ENCODE measurements at places on chromosomes 7 and 10. TPM values are rescaled to one million over a fixed set of nuclear protein-coding genes. Genes with fewer than 3 reads are reported as not detected.

The COL13A1 gene
- 3.7 TPM for total RNA-seq

The PHYHIPL gene
- not detected for total RNA-seq

The NUTM2E gene
- total RNA-seq = not detected

The MRPS17 gene
- 11.1 TPM for total RNA-seq

The GHRHR gene
- total RNA-seq = not detected

The ATP6V0A4 gene
- 0.19 TPM for total RNA-seq

The KLF14 gene
- not detected for total RNA-seq

The IGF2BP3 gene
- total RNA-seq = 12.0 TPM

The PON1 gene
- total RNA-seq = not detected

The KIFBP gene
- total RNA-seq = 28.8 TPM

The TBXAS1 gene
- 0.57 TPM for total RNA-seq

The CALD1 gene
- total RNA-seq = 110 TPM

The OR2A12 gene
- not detected for total RNA-seq

The LBX1 gene
- total RNA-seq = not detected

The ALOX5 gene
- 0.16 TPM for total RNA-seq

The ZNF503 gene
- 17.6 TPM for total RNA-seq

The HEPACAM2 gene
- total RNA-seq = not detected

The RAPGEF5 gene
- total RNA-seq = 7.6 TPM

The PARD3 gene
- 37.2 TPM for total RNA-seq

The TMEM130 gene
- not detected for total RNA-seq

The MGMT gene
- total RNA-seq = 39.8 TPM

The TMEM229A gene
- not detected for total RNA-seq

The ZNF727 gene
- 0.23 TPM for total RNA-seq

The BMPER gene
- total RNA-seq = 0.11 TPM

The SUN3 gene
- total RNA-seq = not detected

The CPA2 gene
- 0.11 TPM for total RNA-seq

The SMO gene
- 6.5 TPM for total RNA-seq

The CDK1 gene
- 33.6 TPM for total RNA-seq

The APBB1IP gene
- not detected for total RNA-seq

The PRLHR gene
- total RNA-seq = not detected

The PANK1 gene
- 4.6 TPM for total RNA-seq

The H2BK1 gene
- total RNA-seq = not detected

The NEUROG3 gene
- total RNA-seq = not detected

The STAMBPL1 gene
- total RNA-seq = 5.2 TPM

The SPDYE16 gene
- not detected for total RNA-seq

The FERD3L gene
- total RNA-seq = not detected

The HKDC1 gene
- 0.08 TPM for total RNA-seq

The AKR1C3 gene
- total RNA-seq = 3.7 TPM

The GFRA1 gene
- total RNA-seq = not detected

The KIN gene
- 8.2 TPM for total RNA-seq

The TASOR2 gene
- total RNA-seq = 52.9 TPM

The HYAL4 gene
- total RNA-seq = not detected

Data from hair follicular keratinocyte (primary cell).